ENCODE measurements at places on chromosomes 2 and 18.

GRCh38 chr18:27785815-27786471 lies 391.0 kb downstream of the CDH2 start:
- peak; percentile 87 for DNase-seq

- DNase-seq: peak; percentile 35
Measured at GRCh38 chr2:134466141-134466540, 212.3 kb downstream of the MGAT5 start.

- no peak for DNase-seq
Measured at GRCh38 chr18:12315911-12316310, 7.9 kb downstream of the TUBB6 start.

DNA sequence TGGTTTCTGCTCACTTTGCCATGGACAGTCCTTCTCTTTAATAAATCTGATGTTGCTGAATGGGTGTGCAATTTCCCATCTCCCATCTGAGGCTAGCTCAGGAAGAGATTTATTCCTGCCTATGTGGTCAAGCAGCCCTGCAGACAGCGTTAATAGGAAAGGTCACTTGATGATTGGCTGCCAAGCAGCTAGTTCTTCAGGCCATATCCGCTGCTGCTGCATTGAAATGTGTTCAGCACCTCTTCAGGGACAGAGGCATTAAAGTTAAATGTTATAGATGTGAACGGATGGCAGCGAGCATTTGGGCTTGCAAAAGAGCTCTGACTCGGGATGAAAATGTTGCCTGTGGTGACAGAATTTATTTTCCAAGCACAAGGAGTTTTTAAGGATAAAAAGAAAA lies 474.2 kb downstream of the PIK3C3 start:
- no peak for DNase-seq

DNA sequence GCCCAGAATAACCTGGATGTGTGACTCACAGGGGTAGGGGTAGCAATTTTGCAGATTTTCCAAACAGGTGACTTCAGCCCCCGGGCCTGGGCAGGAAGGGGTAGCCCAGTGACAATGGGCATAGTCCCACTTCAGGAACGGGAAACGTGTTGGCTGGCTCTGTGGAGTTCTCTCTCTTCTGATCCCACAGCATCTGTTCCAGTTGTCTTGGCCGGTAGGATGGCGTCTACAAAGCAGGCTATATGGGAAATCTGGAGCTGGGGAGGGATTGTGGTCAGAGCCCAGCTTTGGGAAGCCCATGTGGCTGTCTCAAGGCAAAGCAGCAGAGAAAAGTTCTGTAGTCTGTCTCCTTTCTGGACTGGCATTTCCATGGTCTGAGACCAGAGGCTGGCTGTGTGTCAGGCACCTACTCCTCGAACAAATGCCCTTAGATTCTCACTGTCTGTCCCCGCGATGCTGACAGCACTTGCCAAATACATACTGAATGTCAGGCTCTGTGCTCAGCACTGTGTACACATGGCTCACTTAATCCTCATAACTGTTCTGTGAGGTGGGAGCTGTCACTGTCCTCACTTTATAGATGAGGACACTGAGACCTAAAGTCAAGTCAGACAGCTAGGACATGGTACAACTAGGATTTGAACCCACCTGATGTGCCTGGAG lies 17.9 kb upstream of the TMEM214 start:
- DNase-seq: no peak

- peak; percentile 70 for DNase-seq
Measured at GRCh38 chr2:238784671-238785527, 63.0 kb upstream of the TWIST2 start.

DNA sequence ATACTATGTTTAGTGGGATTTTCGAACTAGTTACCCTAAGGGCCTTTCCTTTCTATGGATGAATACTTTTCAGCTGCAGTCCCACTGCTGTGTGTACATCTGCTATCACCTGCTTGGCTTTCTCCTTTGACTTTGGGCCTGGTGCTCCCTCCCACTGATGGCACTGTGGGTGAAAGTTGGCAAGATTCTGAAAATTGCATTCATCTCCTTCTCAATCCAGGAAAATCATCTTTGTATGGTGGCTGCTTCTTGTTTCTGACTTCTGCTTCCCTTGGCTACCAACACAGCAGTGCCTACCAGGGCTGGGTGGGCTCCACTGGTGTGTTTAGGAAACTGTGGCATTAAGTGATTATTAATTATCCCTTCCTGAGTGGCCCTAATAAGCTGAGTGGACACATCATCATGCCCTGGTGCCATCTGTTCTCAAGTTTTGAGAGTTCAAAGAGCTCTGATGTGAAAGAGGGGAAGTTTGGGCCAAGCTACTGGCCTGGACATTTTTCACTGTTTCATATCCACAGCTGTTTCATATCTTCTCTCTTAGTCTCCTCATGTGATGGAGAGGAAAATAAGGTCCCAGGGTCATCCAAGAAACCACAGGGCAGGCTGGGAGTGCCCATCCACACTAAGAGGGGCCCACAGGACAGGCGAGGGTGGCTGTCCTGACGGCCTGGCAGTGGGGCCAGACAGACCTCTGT lies 16.7 kb downstream of the HK2 start:
- no peak for DNase-seq

- DNase-seq: no peak
Measured at GRCh38 chr2:171568089-171568488, 45.8 kb downstream of the CYBRD1 start.

DNA sequence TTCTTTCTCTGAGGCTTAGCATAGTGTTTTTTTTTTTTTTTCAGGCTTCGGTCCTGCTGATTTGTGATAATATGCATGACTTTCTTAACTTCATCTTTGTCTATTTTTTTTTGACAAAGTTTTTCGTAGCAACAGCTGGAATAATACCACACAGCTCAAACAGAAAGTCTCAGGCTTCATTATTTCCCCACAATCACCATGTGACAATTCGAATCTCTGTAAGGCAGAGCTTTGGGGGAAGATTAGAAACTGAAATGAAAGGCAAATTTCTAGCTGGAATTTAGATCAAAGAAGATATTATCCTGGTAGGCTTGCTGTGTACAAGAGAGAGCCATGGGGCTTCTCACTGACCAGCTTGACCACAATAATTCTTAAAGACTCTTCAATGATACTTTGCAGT lies 12.2 kb upstream of the CD28 start:
- no peak for DNase-seq
